Activated CD4-positive, alpha-beta T cell treated with anti-CD3 and anti-CD28 coated beads, Interleukin-2, amount 50 U/mL, for 4 hours (primary cell): ENCODE measurements at places on chromosomes 6 and 20.

- no peak for DNase-seq
These were observed 4.7 kb downstream of the PCMTD2 start for GRCh38 chr20:64260239-64260638.

GRCh38 chr6:117906958-117907600, at the start of gene SLC35F1:
SLC35F1 (plus strand) TSS chr6:117907264.
- DNase-seq = no peak

- DNase-seq = no peak
These were observed 740 bp downstream of the NELFCD start for GRCh38 chr20:58981628-58982364.

DNA sequence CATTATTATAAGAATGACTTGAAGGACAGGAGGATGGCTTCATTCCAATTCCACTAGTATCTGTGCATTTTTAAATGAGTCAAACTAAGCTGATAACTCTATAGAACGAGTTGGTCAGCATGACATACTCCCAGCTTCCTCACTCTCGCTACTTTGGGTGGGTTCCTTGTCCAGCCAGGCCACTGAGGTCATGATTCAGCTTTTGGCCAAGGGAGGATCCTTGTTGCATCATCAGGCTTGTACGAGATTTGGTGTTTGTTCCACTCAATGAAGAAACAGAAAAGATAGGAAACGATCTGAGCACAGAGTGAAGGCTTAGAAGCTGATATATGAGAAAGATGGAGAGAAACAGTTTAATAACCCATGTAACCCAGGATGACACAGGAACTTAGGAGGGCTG, 19.8 kb downstream of the NEDD9 start:
- DNase-seq = no peak

GRCh38 chr20:20993372-20993771, 112.8 kb downstream of the LINC00237 start:
- no peak for DNase-seq

DNA sequence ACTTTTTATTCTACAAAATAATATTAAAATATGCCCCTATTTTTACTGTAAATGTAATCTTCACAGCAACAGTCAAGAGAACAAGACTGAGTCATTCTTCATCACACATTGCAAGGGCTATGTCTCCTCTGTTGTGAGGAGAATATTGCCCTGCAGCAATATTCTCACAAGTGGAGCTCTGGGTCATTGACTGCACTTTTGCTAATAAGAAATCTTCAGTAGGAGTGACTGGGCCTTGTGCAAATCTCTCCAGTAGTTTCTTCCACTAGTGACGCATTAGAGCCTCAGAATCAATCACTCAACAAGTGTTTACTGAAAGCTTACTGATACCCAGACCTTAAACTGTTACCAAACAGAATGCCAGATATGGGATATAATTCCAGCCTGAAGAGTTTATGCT, 49.1 kb downstream of the LAMA2 start:
- no peak for DNase-seq

GRCh38 chr6:131172222-131172621, 37.0 kb downstream of the AKAP7 start:
- no peak for DNase-seq

GRCh38 chr6:129660346-129660676, 49.7 kb downstream of the ARHGAP18 start:
- no peak for DNase-seq

GRCh38 chr6:85602100-85602499, 8.4 kb upstream of the SNX14 start:
- DNase-seq = no peak

DNA sequence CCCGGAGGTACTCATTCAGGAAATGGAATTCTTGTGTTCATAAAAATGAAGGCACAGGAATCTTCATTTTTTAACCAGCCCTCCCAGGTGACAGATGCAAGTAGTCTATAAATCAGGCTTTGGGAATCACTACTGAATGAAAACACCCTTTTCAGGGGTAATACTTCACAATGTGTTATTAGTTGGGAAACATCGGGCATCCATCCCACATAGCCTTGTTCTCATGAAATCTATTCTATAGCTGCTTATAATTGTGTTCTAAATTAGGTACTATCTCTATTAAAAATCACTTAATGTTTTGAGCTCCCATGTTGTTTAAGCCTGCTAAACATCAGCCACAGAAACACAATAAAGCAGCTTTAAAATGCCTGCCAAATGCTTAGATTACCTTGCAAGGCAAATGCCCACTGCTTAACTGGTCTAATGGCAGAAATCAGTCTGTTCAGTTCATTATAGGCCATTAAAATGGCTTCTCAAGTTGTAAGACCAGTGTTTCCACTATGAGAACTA, 94.9 kb downstream of the L3MBTL3 start:
- no peak for DNase-seq

DNA sequence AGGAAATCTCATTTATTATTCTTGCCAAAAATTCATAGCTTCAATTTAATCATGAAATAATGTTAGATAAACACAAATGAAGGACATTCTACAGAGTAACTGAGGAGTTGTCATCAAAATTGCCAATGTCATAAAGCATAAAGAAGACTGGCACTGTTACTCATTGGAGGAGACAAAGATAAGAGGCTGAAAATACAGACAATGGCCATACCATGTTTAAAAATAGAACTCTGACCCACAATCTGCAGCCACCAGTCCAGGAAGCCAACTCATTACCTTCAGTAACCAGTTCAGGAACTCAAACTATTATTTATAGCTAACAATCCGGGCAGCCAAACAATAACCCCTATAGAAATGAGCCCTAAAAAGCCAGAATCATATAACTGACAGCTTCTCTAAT, 795.6 kb downstream of the TENT5A start:
- no peak for DNase-seq

DNA sequence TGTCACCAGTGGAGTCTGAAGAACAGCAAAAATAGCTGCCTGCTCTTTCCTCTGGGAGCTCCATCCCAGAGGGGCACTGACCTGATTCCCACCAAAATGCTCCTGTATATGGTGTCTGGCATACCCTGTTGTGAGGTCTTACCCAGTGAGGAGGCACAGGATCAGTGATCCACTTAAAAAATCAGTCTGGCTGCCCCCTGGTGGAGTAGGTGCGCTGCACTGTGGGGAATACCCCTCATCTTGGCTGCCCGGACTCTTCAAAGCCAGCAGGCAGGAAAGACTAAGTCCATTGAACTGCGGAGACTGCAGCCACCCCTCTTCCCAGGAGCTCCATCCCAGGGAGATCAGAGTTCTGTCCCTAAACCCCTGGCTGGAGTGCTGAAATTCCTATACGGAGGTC, 230.9 kb upstream of the HTR1E start:
- DNase-seq = no peak

DNA sequence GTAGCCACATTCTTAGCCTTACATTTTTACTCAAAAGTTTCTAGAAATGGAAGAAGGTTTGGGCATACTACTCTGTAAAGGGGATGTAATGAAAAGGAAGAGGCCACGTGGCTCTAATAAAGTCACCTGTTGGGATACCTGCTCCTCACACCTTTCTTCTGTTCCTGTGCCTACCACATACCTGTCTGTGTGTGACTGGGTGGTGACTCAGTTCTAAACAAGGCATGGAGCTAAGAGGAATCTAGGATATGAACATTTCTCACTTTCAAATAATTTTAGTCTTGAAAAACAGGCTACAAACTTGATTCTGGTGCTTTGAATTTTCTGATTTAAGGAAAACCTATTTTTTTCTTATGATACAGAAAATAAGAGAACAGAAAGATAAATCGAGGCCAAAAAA, 363.6 kb downstream of the RFPL4B start:
- no peak for DNase-seq

GRCh38 chr20:41784209-41784958, 166.2 kb upstream of the CHD6 start:
- DNase-seq = no peak

DNA sequence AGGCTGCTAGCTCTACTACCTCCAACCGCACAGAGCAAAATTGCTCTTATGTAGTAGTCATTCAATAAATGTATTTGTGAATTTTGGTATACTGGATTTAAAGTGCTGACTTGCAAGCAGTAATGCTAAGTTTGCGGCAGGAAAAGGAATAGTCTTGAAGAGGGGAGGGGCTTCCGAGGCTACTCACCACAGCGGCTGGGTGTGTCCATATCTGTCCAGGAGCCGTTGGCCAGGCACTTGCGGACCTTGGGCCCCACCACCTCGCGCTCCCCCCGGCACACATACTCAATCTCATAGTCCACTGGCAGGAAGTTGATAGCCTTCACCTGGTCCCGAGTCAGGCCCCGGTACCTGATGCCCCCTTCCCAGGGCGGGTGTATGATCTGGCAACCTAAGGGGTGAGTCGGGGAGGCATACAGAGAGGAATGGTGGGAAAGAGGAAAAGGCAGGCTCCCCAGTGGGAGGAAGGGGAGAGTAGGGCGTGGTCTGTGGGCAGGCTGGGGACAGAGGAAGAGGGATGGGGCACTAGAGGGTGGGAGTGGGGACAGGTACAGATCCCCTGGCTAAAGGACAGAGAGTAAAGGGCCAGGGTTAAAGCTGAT, 1.7 kb downstream of the GABBR1 start:
- no peak for DNase-seq

DNA sequence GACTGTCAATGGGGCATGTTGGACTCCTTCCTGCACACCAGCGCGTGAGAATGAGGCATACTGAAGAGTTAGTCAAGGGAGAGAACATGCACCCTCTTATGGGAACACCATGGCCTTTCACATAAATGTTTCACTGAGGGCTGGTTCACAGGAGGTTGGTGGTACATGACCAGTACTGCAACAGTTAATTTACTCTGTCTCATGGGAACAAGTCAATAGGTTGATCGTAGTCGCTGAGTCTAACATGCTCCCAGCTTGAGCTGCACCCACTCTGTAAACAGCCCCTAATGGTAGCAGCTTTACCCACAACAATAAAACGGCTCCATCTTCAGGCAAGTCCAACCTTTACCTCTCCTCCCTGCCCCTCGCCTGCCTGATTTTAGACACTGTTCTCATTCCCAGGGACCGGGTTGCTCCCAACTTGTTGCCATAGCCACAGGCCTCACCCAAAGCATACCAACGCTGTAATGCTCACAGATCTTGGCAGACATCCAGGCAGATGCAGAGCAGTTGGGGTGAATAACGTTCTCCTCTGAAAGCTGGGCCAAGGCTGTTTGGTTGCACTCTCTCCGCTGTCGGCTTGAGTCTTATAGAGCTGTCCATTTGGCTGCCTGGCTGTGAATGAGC, 111.3 kb downstream of the LY86 start:
- DNase-seq = no peak

- DNase-seq = no peak
These were observed 542.6 kb downstream of the DHX35 start for GRCh38 chr20:39504710-39505094.

GRCh38 chr20:52039790-52040189, 151.8 kb downstream of the ZFP64 start:
- DNase-seq = no peak

DNA sequence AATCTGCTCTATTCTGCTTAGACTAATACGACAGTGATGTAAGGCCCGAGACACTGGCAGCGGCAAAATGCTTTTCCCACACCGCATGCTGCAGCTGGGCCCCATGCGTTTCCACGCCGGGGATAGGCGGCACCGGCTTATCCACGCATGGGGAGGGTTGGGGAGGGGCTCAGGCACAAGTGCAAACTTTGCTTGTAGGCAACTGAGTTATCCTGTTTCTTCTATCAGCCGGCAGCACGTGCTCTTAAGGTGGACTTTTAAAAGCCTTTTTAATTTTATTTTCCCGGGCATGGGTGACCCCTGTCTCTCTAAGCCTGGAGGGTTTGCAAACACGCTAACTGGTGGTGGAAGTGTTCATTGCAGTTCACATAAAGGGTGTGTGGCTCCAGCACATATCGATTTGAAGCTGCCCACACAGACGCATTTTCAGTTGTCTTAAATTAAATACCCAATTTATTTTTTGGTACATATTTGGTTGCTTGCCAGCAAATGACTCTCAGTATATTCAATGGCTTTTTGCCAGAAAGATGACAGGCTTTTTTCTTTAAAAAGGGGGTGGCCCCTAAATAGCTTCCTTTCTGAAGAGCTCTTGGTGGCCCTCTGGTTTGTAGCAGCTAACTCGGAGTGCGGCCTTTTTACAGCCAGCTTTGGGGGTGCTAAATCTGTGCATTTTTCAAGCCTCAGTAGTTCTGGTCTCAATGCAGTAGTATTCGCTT, 561.8 kb upstream of the AGPAT4 start:
- no peak for DNase-seq
